Effector CD8-positive, alpha-beta T cell (primary cell): ENCODE measurements at places on chromosomes 5 and 9.

DNA sequence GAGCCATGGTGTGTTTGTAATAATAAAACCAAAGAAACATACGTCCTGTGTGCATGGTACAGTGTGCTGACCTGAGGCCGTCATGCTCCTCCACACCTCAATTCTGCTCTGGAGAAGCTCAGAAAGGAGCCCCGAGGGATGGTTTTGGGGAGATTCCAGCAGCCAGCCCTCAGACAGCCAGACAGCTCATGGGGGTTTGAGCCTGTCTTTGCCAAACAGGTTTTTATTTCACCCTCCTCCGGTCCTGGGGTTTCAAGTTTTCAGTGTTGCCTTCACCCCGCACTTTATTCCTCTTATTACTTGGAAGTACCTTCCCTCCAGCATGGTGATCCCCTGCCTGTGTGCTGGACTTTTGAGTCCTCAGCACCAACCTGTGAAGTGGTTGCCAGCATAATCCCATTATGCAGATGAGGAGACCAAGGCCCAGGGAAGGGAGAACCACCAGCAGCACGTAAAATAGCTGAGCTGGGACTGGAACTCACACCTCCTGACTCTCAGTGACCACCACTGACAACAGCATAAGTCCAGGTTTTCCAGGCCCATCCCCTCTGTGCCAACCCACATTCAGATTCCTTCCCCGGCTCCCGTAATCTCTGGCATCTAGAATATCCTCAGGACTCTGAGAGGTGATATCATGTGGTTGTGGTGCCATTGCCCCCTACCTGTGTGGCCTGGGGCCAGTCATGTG, 35.1 kb downstream of the TGFBI start:
- DNase-seq, result no peak

- no peak for DNase-seq
Measured at GRCh38 chr9:73434826-73435225, 283.2 kb downstream of the ANXA1 start.

GRCh38 chr9:96655198-96655851, at the start of gene PRXL2C:
PRXL2C (minus strand) TSS chr9:96655317; CDS start chr9:96655281, 36 bp downstream.
- DNase-seq, result peak; percentile 63

DNA sequence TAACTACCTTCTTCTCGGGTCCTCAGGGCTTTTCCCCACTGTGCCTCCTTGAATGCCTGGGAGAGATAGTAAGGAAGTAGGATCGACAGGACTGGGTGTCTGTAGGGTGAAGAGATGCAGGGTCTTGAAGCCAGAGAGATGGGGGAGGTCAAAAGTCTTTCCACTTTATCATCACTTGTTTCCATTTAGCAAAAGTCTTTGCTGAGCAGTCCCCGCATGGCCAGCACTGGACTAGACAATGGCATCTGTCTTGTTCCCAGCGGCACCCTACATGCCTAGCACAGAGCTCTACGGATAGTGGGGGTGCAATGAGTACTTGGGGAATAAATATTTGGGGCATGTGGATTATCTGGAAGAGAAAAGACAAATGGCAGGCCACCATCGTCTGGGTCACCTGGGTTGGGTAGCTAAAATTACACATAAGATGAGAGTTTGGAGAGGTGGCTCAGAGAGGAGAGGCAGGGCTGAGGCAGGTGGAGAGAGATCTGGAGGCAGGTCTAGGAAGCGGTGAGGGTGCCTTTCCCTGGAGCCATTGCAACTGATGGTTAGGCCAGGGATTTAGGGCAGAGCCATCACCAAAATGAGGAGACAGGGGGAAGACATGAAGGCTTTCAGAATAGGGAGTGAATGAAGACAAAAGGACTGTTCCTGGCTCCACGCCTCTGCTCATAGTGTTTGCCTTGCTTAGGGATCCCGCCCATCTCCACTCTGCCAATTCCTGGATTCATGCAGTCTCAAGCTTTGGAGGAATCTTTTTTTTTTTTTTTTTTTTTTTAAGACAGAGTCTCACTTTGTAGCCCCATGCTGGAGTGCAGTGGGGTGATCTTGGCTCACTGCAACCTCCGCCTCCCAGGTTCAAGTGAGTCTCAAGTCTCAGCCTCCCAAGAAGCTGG, 250.8 kb upstream of the KLF4 start:
- DNase-seq, result no peak

DNA sequence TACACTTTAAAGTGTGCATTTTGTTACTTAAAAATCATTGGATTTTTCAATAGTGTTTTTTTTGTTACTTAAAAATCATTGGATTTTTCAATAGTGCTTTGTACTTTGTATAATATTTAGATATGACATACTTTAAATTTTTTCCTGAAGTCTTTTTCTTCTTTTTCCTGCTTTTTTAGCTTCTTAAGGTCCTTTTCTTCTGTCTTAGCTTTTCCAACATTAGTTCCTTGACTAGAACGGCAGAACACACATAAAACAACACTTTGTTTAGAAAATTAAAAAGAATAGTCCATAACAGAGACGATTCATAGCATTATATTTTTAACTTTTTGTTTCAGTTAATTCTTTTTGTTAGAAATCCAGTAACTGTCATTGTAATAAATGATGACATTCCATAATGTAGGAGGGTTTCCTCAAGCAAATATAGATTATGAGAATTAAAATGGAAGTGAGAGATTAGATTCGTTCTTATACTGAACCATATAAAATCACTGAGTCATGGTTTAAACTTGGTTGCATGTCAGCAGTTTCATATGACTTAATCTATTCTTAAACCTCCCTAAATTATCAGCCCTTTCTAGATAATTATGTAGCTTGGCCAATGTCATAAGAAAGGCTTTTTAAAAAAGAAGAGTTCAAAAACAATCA, 45.3 kb upstream of the RICTOR start:
- no peak for DNase-seq

DNA sequence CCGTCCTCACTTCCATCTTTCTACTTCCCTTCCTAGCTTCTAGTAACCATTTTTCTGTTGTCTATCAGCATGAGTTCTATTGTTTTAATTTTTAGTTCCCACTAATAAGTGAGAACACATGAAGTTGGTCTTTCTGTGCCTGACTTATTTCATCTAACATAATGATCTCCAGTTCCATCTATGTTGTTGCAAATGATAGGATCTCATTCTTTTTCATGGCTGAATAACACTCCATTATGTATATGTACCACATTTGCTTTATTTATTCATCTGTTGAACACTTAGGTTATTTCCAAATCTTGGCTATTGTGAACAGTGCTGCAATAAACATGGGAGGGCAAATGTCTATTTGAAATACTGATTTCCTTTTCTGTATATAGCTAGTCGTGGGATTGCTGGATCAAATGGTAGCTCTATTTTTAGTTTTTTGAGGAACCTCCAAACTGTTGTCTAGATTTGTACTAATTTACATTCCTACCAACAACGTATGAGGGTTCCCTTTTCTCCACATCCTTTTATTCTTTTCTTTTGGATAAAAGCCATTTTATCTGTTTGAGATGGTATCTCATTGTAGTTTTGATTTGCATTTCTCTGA, 50.3 kb downstream of the NSD1 start:
- no peak for DNase-seq

DNA sequence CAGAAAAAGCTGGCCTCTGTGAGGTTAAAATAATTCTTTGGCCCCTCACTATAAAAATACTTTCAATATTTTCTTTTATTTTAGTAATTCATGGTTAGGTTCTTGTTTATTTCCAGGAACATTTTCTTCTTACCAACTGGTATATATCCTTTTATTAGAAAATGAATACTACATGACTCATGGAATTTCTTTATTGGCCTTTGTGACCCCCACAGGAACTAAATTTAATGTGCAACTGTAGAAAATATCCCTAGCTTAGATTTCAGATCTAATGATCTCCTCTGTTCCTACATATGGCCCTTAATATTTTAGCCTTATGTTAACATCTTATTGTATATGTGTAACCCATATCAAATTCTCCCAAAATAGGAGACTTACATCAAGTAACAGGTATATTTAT, 429.9 kb downstream of the NR2F1-AS1 start:
- no peak for DNase-seq

DNA sequence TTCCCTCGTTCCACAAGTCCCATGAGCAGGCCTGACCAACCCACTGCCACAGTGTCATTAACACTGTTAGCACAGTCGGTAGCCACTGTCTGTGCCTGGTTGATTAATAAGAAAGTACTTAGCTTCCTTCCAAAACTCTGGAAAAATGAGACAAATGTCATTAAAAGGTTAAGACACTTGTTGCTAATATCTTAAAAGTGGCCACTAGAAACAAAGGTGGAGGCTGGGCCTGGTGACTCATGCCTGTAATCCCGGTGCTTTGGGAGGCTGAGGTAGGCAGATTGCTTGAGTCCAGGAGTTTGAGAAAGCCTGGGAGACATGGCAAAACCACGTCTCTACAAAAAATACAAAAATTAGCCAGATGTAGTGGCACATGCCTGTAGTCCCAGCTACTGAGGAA, 194.0 kb downstream of the PDZD2 start:
- no peak for DNase-seq

DNA sequence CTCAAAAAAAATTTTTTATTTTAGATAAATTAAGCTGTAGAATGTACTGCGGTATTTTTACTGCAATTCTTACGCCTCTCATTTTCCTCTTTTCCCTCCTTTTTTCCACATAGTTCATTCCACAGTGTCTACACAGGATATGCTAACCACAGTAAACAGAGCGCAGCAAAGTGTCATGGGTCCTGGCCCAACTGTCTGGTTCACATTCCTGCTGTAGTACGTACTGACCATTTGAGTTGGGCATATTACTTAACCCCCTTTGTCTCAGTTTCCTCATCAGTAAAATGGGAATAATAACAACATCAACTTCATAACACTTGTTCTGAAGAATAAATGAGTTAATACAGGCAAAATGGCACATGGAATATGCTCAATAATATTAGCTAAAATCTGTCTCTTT, 41.6 kb downstream of the SLC44A1 start:
- DNase-seq, result no peak

DNA sequence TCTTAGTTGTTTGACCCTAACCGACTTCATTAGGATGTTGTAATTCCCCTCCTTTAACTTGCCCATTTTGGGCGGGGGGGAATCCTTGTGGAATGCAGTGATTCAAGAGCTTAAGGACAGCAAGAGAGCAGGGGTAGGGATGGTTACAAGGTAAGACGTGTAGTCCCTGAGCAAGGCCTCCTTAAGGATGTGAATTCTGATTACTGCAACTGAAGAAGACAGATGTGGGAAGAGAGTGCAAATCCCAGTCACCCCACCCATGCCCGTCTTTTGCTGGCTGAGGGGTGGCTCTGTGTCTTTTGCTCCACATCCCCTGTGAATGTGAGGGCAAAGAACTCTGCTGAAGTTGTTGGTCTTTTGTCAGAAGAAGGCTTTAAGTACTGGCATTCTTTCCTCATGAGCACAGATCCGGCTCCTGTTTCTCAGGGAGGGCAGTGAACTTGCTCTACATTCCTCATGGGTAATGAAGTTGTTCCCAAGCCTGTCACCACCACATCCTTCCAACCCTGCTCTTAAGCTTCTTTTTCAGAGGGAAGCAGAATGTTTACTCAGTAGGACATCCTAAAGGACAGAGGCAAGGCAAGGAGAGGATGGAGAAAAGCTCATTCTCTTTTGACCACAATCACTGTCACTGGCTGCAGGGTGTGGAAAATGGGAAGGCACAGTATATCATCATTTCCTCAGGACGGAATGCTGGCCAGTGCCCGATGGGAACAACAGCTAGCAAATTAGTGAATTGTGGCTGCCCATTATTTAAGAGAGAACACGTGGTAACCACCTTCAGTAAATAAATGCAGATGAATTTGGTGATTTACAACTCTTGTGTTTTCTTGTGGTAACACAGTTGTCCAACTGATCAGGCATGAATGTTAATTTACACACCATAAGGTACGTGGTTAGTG, 61.5 kb downstream of the RAI14 start:
- DNase-seq, result no peak

GRCh38 chr5:99061299-99061698, 132.5 kb upstream of the CHD1 start:
- no peak for DNase-seq

GRCh38 chr5:100799166-100799565, 103.9 kb downstream of the ST8SIA4 start:
- DNase-seq, result no peak

- peak; percentile 35 for DNase-seq
Measured at GRCh38 chr9:127980060-127980705, 606 bp downstream of the EEIG1 start.

- DNase-seq, result no peak
Measured at GRCh38 chr5:178349625-178350353, 117.2 kb upstream of the PHYKPL start.

- no peak for DNase-seq
Measured at GRCh38 chr9:134283111-134283515, 43.1 kb upstream of the RXRA start.

DNA sequence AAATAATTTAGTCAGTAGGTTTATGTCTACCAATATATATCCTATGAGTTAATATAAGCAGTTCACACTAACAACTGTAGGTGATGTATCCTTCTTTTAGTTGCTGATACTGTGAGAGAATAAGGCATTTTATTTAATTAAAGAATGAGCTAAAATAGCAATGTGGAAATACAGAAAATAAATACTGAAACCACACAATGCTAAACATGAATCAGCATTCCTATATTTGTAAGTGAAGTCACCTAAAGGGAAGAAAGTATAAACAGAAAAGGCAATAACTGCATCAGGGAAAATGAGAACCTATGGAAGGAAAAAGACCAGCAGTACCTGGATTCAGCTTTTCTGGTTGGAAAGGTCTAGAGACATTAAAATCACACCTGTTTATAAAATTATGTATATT, 336.0 kb downstream of the PDE4D start:
- no peak for DNase-seq

DNA sequence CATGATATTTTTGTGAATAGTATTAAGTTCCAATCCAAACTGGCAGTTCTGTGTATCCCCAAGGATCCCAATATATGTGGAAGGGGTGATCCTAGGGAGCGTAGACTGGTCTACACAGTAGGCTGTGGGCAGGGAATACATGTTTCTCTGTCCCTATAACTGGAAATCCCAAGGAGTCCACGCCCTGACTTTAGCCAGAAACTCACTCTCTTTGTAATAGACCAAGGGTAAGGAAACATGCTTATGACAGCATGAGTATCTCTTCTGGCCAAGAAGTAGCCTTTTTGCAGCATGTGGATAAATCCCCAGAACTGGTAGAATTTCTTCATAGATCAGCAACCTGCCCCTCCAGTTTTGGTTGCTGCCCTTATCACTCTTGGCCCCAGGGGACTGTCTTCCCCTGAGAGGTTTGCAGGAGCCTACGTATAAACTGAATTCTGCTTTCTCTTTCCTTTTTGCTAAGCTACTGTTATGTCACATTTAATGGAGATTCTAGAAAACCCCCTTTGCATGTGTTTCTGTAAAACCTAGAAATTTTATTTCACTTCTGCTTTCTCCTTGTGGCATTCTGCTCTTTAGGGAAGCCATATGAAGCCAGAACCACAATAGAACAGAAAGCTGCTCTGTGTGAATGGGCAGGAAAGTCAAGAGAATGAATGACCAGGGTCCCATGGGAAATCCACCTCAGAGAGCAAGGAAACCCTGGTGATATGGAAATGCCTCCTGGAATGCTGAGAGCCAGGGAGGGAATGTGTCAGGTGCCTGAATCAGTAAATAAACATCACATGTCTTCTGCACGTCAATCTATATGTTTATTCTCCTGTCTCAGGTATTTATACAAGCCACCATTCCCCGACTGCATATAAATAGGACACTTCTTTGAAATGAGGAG, 3.5 kb downstream of the IFNA2 start:
- no peak for DNase-seq

GRCh38 chr5:113147101-113147508, 170.5 kb downstream of the DCP2 start:
- DNase-seq, result no peak

- no peak for DNase-seq
Measured at GRCh38 chr9:131629825-131630204, 84.5 kb downstream of the PRRT1B start.

- DNase-seq, result no peak
Measured at GRCh38 chr5:141508798-141509611, 20.1 kb downstream of the PCDHGC5 start.

- no peak for DNase-seq
Measured at GRCh38 chr5:10591966-10592365, 28.1 kb downstream of the ANKRD33B start.
